ENCODE measurements at places on chromosomes 12 and 14. TPM values are rescaled to one million over a fixed set of nuclear protein-coding genes. Genes with fewer than 3 reads are reported as not detected.

Gene ALKBH1
- total RNA-seq = 8.0 TPM

Gene LAG3
- not detected for total RNA-seq

Gene RNASE3
- not detected for total RNA-seq

Gene STON2
- 89.4 TPM for total RNA-seq

Gene FMNL3
- total RNA-seq = 8.4 TPM

Gene DPY19L2
- total RNA-seq = under 0.01 TPM

Gene P2RX2
- total RNA-seq = not detected

Gene PTPRB
- total RNA-seq = 0.21 TPM

Gene LRP6
- total RNA-seq = 17.1 TPM

Gene LRRC10
- total RNA-seq = not detected

Gene MSI1
- total RNA-seq = not detected

Gene KLRK1
- not detected for total RNA-seq

Gene ARHGDIB
- 3.6 TPM for total RNA-seq

Gene GPX2
- total RNA-seq = 2.2 TPM

Gene SPTB
- total RNA-seq = not detected

Gene PRKD1
- 1.9 TPM for total RNA-seq

Gene CCDC88C
- total RNA-seq = 14.7 TPM

Gene ARHGEF25
- 2.2 TPM for total RNA-seq

Gene MIP
- total RNA-seq = not detected

Gene CFAP251
- total RNA-seq = 16.4 TPM

Gene DEGS2
- 1.4 TPM for total RNA-seq

Gene CCDC198
- under 0.01 TPM for total RNA-seq

Gene TAS2R8
- not detected for total RNA-seq

Gene TTC6
- 0.21 TPM for total RNA-seq

Gene PLEKHG7
- total RNA-seq = not detected

Gene P2RX7
- total RNA-seq = 0.43 TPM

Gene JPH4
- total RNA-seq = not detected

Gene NTF3
- total RNA-seq = not detected

Gene LALBA
- total RNA-seq = not detected

Gene SPATS2
- total RNA-seq = 22.4 TPM

Gene KRT72
- not detected for total RNA-seq

Gene FZD10
- 0.43 TPM for total RNA-seq

Gene DEPDC4
- 1.7 TPM for total RNA-seq

Gene SIX6
- total RNA-seq = not detected
